ENCODE measurements at places on chromosomes 3 and 15.
A peak's percentile ranks its signal among the peaks of the same experiment; 100 is the strongest.

- DNase-seq = no peak
These were observed 83.7 kb upstream of the THBS1 start for GRCh38 chr15:39497016-39497758.

DNA sequence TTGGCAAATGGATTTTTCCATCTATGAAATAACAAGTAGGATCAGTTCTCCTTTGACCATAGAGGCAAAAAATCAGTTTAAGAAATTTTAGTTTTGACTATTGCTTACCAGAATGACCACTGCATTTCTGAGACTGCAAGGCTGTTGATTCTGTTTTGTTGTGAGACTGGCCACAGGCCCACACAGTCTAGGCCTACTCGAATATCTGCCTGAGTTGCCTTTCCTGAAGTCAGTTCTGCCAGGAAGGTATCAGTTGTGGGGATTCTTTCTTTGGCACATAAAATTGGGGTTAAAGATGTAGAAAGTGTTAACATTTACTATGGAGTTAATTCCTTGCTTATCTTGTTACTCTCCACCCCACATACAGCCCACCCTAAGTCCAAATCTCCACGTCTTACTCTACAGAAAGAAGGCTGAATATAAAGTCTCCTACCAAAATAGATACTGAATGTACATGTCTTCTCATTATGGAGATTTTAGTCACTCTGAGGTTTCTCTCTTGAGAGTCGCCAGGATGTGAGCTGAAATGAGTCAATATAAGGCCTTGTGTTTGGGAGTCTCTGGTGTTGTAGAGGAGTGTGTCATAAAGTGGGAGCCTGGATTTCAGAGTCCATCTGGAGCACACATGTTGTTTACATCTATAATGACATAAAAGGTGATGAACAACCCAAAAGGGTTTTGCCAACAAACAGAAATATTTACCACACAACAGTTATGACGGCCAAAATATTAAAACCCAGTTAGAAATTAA, 45.0 kb upstream of the WWTR1 start:
- no peak for DNase-seq

DNA sequence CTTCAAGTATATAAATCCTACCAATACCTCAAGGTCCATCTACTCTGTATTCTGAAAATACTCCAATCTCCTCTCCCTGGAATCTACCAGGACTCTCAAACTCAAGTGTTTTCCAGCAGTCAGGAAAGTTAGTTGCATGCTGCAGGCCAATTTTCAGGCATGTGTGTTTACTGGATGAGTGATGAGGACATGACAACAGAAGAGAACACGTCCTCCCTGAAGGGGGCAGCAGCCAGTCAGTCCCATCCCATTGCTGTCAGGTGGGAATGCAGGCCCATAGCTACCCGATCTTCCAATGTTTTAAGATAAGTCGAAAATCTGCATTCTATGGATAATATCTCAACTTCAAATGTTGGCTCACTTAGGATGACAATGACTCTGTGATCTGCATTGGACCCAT, 496.2 kb downstream of the FHIT start:
- DNase-seq = no peak

DNA sequence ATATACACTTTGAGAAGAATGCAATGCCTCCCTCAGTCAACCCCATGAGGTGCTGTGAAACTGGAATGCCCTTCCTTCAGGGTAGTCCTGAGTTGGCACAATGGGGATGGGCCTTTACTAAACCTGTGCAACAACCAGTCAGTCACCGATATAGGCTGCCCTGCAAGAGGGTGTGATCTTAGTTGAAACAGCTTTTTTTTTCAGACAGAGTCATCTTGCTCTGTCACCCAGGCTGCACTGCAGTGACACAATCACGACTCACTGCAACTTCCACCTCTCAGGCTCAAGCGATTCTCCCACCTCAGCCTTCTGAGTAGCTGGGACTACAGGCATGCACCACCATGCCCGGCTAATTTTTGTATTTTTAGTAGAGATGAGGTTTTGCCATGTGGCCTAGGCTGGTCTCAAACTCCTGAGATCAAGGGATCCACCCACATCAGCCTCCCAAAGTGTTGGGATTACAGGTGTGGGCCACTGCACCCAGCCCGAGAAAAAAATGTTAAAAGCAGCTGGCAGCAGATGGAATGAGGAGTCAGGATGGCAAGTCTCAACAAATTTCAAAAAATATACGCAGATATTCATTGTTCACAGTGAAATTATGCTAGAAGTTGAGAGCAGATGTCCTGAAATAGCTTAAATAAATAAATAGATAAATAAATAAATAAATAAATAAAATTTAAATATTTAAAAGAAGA, 31.8 kb downstream of the MYO5A start:
- DNase-seq = peak; percentile 54

DNA sequence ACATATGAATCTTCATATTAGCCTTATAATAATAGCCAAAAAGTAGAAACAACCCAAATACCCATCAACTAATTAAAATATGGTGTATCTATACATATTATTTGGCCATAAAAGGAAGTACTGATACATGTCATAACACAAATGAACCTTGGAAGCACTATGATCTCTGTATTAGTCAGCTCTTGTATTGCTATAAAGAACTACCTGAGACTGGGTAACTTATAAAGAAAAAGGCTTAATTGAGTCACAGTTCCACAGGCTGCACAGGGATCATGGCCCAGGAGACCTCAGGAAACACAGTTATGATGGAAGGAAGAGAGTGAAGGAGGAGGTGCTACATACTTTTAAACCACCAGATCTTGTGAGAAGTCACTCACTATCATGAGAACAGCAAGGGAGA, 16.0 kb upstream of the CCR2 start:
- DNase-seq = no peak

DNA sequence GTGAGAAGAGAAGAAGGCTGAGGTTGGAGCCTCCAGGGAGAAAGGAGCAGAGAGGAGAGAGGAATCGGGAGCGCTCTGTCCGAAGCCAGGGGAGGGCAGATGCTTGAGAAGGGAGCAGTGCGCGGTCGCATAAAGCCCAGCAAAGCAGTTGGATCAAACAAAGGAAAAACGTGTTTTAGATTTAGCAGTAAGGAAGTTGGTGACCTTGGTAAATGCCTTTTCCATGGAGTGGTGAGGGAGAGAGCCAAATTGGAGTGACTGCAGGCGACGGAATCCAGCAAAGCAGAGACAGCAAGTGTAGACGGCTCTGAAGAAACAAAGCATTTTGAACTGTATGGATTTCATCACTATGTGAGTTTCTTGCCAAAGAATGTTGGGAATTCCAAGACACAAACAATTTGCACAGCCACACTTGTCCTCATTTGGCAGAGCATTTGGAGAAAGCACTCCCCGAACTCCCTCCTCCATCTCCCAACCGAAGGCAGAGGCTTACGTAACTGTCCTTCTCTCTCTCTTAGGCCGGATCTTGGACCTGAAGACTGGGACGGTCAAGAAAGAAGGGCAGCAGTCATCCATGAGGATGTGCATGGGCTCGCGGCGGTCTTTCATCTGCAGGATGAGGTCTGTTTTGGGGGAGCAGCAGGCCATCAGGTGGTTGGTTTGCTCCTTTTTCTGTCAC, 103.6 kb downstream of the ARNT2 start:
- no peak for DNase-seq

DNA sequence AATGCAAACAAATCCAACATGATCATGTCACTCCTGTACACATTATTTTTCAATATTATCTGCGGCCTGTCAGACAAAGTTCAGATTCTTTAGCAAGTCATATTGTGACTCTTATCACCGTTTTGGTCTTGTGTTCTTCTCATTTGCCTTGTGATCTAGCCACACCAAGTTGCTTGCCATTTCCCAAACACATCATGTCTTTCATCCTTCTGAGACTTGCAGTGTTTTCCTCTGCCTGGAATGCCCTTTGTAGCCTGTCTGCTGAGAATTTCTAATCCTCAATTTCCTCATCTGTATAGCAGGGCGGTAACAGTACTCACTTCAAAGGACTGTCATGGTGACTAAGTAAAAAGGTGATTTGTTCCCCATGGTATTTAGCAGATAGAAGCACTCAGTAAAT, 135.0 kb downstream of the GREM1 start:
- no peak for DNase-seq

DNA sequence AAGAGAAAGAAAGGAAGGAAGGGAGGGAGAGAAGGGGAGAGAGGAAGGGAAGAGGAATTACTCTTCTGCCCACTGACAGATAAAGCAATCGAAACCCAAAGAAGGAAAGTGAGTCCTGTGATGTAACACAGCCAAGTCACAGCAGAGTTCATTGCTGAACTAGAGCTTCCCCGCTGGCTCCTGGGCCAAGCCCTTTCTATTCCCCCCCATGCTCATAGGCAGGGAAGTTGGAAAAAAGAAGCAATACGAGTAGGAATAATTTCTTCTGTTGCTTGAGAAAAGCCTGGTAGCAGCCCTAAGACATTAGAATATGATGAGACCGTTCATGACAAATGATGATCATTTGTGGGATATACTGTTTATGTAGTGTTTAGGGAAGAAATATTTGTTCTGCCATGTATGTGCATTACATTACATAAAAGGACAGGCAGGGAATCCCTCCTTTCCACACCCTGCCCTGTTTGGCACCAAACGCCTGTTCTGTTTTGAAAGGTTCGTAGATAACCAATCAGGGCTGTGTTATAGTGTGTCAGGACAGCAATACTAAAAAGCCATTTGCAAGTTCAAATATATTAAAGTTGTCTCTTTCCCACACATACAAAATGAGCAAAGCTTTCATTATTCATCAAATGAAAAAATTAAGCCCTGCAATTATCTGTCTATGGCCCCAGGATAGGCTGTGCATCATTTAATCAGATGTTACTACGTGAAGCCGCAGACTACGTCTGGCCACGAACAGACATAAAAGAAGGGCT, 111.0 kb upstream of the TRPM1 start:
- DNase-seq = no peak

DNA sequence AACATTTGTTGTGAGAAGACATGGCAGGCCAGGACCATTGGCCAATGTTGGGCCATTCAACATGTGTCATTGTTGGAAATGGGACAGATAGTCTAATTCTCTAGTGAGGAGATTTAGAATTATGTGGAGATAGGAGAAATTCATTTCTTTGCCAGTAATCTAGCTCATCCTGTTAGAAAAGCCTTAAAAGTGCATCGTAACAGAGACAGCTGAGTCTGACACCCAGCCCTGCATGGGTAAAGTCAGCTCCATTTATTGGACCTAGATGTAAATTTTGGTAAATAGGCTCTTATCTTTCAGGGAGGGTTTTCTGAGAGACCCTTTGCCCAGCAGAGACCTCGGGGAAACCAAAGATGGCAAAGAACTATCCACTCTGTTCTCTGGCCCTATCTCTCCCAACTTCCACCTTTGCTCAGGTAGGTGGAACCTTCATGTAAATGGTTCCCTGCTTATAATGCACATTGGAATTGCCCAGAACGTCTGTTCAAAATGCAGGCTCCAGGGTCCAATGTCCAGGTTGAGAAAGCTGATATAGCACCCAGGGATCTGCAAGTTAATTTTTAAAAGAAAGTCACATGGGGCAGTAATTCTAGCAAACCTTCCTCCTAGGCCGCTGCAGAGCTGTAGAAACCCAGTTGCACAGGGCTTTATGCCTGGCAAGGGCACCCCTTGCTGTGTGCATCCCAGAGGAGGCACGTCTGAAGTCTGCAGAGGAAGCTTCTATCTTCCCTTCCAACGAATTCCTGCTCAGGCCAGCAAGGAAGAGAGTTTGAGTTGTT, 365.9 kb upstream of the PROK2 start:
- peak; percentile 27 for DNase-seq

GRCh38 chr3:43233062-43233461, 53.3 kb upstream of the SNRK start:
- DNase-seq = no peak

DNA sequence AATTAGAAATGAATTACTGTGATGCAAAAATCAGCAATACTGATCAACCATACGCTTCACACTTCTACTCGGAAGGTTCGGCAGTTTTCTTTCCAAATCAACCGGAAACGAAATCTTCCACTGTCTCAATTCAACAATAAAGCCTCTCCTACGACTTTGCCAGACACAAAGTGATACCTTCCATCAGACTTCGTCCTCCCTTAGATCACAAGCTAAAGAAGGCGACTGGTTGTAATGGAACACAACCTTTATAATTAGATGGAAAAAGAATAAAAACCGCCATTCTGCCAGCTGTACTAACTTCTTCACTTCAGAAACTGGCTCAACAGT, 618 bp downstream of the PARL start:
- peak; percentile 6 for DNase-seq

DNA sequence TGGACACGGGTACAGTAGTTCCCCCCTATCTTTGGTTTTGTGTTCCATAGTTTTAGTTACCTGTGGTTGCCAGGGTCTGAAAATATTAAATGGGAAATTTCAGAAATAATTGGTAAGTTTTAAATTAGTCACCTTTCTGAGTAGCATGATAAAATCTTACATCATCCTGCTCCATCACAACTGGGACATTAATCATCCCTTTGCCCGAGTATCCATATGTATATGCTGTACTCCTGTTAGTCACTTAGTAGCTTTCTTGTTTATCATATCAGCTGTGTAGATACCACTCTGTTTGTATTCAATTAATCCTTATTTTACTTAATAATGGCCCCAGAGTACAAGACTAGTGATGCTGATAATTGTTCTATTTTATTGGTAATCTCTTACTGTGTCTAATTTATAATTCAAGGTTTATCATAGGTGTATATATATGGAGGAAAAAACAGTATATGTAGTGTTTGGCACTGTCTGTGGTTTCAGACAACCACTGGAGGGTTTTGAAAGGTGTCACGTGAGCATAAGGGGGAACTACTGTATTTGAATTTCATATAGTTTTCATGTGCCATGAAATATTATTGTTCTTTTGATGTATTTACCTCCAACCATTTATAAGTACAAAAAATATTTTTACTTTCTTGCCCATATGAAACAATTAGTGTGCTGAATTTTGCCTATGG, 41.4 kb downstream of the CTDSPL2 start:
- DNase-seq = no peak

- no peak for DNase-seq
These were observed 5.1 kb downstream of the SPTBN5 start for GRCh38 chr15:41888662-41889253.

Measured in LoVo (cell line).